NAMALWA (cell line): ENCODE measurements at places on chromosomes 11 and 22.
A peak's percentile ranks its signal among the peaks of the same experiment; 100 is the strongest.

DNA sequence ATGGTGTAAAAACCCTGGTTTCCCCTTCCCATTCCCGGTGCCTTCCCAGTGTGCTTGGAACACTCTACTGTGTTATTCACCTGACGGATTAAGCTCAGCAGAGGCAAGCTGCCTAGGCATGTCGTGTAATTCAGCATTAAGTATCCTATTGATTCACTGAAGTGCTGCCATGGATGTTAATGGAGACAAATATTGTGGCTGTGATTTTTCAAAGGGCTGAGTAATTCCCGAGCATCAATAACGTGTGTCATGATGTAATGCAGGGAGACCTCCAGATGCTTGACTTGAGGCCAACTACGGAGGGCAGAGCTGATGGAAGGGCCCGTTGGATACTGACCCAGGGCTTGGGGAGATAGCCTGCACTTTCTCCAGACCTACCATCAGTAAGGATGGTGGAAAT lies 269.0 kb downstream of the ST3GAL4 start:
- no peak for DNase-seq

- DNase-seq, result peak; percentile 50
Measured at GRCh38 chr22:19942157-19943081, 801 bp upstream of the TXNRD2 start.

- DNase-seq, result no peak
Measured at GRCh38 chr11:12242966-12243365, 132.6 kb downstream of the MICAL2 start.

- DNase-seq, result no peak
Measured at GRCh38 chr22:30728826-30729225, 34.2 kb downstream of the OSBP2 start.

- DNase-seq, result no peak
Measured at GRCh38 chr22:46596819-46597218, 23.4 kb upstream of the GRAMD4 start.

GRCh38 chr11:108592591-108593213 lies 866 bp downstream of the EXPH5 start:
- no peak for DNase-seq

DNA sequence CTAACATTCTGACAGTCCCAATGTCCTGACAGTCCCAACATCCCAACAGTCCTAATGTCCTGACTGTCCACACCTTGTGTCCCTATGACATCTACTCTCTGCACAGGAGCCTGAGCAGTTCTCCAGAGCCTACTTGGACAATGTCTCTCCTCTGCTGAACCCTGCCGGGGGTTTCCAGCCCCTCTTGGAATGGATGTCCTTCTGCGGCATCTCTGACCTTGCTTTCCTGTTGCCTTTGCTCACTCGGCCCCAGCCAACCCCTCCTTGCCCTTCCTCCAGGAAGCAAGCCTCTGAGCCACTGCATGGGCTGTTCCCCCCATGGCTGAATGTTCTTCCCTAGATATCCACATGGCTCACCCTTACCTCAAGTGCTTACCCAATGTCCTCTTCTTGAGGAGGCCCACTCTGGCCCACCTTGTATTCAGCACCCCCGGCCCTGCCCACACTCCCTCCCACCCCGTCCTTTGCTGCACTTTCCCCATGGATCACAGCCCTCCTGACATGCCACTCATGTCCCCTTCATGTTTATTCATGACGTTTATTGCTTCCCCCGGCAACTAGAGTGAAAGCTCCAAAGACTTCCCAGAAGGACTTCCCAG lies 59.5 kb downstream of the DHCR7 start:
- peak; percentile 36 for DNase-seq

DNA sequence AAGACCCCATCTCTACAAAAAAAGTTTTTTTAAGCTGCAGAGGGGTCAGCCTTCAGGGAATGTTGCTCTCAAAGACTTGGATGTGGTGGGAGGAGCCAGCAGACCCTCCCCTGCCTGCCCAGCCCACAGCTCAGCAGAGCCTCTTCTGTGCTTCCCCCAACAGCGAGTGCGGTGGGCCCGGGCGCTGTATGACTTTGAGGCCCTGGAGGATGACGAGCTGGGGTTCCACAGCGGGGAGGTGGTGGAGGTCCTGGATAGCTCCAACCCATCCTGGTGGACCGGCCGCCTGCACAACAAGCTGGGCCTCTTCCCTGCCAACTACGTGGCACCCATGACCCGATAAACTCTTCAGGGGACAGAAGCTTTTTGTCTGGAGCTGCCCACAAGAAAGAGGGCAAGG lies 10.5 kb downstream of the TMA7B start:
- no peak for DNase-seq

DNA sequence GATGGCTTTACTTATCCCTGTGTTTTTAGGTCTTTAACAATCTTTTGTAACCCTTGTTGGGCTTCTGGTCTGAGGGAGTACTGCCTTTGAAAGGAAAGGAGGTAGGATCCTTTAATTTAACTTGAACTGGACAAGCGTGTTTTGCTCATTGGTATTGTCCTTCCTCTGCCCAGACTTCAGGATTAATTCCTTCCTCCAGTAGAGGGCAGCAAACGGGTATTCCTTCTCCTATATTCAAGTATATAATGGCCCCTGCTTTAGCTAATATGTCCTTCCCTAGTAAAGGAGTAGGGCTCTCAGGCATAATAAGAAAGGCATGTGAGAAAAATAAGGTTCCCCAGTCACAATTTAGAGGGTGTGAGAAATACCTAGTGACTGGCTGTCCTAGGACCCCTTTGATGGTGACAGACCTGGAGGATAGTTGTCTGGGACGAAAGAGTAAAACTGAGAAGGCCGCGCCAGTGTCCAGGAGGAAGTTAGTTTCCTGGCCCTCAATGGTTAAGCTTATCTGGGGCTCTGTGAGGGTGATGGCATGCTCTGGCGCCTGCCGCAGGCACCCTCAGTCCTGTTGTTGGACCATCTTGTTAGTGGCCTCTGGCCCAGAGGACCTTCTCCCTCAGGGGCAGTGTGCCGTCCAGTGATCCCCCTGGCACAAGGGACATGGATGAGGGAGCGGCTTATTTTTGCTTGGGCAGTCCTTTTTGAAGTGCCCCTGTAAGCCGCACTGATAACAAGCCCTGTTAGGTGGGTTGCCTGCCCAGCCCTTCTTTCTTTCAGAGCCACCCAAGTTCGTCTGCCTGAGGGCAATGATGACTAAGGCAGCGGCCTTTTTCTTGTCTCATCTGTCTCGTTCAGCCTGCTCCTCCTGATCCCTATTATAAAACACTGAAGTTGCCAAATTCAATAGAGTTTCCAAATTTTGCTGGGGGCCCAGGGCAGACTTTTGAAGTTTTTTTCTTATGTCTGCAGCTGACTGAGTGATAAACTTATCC lies 51.8 kb downstream of the C11orf71 start:
- peak; percentile 67 for DNase-seq

- no peak for DNase-seq
Measured at GRCh38 chr11:9606809-9607510, 33.5 kb downstream of the WEE1 start.

DNA sequence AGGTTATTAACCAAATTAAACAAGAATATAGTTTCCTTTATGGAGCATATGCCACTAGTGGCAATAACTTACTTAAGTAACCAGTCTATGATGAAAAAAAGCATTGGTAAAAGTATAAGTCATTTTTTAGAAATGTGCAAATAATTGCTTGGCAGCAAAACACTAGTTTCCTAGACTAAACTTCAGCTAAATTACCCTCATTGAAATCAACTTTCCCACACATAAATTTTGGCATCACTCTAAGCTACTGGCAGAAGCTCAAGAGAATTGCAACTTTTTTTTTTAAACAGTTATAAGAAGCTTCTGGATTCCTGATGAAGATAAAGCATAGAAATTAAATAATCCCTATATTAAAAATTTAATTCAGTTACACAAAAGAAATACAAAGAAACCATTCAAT lies 12.5 kb downstream of the CCDC34 start:
- no peak for DNase-seq

GRCh38 chr11:110797453-110797852 lies 85.2 kb upstream of the ARHGAP20 start:
- peak; percentile 21 for DNase-seq

GRCh38 chr11:73397468-73398131 lies 21.4 kb downstream of the RELT start:
- no peak for DNase-seq

DNA sequence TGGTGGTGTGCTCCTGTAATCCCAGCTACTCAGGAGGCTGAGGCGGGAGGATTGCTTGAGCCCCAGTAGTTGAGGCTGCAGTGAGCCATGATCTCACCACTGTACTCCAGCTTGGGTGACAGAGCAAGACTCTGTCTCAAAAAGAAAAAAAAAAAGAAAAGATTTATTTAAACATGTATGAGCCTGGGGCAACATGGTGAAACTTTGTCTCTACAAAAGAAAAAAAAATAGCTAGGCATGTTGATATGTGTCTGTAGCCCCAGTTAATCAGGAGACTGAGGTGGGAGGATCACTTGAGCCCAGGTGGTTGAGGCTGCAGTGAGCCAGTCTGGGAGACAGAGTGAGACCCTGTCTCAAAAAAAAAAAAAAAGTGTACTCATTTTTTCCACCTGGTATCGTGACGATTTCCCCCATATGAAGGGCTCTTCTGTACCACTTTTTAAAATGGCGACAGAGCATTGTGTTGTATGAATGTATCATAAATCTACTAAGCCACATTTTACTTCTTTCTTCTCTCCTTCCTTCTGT lies 16.4 kb upstream of the KCTD14 start:
- no peak for DNase-seq

- peak; percentile 16 for DNase-seq
Measured at GRCh38 chr11:13303668-13304649, 26.4 kb downstream of the BMAL1 start.

DNA sequence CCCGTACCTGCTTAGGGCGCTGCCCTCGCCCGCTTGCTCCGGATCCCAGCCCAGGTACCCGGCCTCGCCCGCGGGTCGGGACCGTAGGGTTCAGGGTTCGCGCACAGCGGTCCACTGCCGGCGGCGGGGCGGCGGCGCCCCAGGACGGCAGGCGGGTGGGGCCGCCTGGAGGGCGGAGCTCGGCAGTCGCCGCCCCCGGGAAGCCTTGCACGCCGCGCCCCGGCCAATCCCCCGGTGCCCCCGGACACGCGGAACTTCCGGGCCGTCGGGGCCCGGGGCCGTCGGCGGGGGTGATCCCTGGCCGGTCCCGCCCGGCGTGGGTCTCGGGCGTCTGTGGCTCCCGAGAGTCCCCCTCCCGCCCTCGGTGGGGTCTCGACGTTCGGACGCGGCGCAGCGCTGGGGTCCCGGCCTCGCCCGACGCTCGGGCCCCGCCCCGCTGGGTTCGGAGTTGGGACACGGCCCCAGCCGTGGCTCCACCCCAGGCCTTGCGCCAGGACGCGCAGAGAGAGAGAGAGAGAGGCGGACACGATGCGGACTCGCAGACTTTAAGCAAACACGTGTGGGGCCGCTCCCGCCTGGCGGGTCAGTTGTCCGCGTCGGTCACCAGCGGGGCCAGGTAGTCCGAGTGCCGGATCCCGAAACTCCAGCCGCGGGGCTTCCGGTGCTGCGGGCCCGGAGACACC lies at the start of gene TYMP:
TYMP (minus strand) TSS at position 116 of the 683 bp plus-strand sequence. CDS start 303 bp downstream, outside the sequence.
- peak; percentile 73 for DNase-seq

GRCh38 chr11:102599642-102600261 lies 25.4 kb downstream of the MMP20 start:
- no peak for DNase-seq

- DNase-seq, result no peak
Measured at GRCh38 chr11:103338621-103339484, 229.6 kb downstream of the DYNC2H1 start.

DNA sequence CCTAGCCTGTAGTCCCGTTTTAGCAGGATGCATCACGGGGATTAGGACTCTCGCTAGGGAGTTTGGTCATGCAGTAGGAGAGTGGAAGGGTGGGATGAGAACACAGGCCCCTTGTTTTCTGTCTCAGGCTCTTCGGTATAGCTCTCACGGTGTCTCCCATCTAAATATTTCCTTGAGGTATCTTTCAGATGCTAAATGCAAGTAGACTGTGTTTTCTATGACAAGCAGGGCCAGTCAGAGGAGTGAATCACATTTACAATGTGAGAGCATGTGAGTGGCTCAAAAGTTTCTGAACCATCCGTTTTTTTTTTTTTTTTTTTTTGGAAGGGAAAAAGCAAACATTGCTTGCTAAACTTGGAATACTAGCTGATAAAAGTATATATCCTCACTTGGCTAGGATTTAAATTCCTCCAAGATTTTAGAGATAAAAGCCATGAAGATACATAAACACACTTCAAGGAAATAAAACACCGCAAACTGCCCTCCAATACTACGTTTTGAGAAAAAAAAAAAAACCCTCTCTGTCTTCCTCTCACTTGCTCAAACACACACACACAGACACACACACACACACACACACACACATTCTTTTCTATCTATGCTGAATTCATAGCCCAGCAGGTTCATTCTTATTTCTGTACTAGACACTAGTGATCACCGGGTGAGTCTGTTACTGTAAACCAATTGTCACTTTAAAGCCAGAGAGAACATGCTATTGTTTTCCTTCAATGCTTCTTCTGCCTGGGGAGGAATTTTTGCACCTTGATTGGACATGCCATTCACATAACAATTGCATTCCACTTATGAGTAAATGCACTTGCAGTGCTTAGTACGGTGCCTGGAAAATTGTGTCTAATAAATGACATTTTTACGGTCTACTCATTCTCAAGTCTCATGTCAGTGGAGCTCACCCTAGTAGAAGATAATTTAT lies 224.6 kb upstream of the CCDC90B start:
- DNase-seq, result no peak

GRCh38 chr11:71311176-71311925 lies 59.0 kb upstream of the SHANK2 start:
- no peak for DNase-seq

DNA sequence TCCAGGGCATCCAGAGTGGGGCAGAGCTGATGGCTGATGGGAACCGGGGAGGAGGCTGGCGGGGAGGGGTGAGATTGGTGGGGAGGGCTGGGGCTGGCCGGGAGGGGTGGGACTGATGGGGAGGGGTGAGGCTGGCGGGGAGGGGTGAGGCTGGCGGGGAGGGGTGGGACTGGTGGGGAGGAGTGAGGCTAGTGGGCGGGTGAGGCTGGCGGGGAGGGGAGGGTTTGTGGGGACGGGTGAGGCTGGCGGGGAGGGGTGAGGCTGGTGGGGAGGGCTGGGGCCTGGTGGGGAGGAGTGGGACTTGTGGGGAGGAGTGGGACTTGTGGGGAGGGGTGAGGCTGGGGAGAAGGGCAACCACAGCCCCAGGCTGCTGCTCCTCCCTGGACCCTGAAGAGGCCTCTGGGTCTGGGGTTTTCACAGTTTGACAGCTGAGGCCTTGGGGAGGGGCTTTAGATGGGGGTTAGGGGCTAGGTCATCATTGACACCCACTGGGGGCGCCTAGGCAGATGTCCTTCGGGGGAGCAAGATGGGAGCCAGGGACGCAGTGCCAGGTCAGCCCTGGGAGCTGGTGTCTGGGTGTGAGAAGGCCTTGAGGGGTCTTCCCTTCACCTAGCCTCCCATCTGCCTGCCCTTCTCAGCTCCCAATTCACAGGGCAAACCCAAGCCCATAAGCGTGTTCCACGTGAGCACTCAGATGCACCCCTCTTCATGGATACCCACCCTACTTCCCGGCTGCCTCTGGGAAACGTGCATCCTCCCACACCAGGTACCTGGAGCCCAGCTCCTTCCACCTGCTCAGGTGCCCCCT lies 26.7 kb downstream of the PARVG start:
- DNase-seq, result no peak
